ENCODE measurements at places on chromosomes 1 and 21. TPM values are rescaled to one million over a fixed set of nuclear protein-coding genes. Genes with fewer than 3 reads are reported as not detected.

DNA sequence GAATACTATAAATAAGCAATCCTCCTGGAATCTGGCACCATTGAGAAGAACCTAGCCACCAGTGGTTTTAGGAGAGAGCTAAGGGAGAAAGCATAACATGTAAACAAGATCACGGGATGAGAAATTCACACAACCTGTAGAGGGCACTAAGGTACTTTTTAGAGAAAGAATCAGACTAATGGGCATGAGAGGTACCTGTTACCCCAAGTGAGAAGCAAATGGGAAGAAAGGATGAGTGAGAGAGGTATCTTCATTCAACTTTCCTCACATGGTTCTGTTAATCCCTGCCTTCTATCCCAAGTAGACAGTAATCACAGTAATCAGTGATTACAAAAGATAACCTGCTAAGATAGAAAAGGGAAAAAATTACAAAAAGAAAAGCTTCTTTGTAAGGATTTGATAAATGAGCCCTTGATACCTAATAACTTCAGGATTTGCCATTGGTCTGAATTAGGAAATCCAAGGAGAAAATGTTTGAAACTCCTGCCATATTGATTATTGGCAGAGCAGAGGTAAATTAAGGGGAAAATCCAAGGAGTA, 251.1 kb upstream of the ADGRL2 start:
- no peak for DNase-seq

- no peak for DNase-seq
Observed at GRCh38 chr1:74737333-74737732, 4.4 kb downstream of the TYW3 start.

GRCh38 chr21:46297338-46298271, 11.5 kb downstream of the YBEY start:
- DNase-seq = no peak

DNA sequence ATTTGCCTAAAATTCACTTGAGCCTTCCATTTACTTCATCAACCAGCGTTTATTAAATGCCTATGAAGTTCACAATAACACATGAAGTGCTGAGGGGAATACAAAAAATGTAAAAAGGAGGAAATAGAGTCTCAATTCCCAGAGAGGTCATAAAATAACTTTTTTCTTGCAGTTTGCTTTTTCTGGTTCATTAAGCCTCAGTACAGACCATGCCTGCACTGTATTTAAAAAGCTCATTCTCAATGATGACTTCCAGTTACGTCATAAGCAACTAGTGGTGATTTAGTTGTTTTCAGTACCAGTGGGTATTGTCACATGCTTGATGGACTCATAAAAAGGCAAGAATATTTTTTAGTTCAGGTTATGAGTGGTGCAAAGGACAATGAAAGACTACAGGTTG, 160.1 kb upstream of the UBE2U start:
- DNase-seq = no peak

DNA sequence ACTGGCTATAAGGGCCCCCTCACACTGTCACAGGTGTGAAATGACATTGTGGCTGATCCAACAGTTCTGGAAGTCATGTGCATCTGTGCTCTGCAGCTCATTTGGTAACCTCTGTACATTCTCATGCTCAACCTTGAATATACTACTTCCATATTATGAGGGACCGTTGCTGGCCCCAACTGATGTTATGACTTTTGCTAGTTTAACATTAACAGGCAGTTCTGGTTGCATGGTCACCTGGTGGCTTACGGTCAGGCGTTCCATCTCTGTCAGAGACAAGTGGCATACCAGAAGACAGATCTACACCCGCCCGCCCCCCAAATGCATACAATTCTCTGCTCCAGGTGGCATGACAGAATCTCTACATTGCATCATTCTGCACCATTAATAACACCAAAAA, 6.0 kb upstream of the DIP2A start:
- no peak for DNase-seq

DNA sequence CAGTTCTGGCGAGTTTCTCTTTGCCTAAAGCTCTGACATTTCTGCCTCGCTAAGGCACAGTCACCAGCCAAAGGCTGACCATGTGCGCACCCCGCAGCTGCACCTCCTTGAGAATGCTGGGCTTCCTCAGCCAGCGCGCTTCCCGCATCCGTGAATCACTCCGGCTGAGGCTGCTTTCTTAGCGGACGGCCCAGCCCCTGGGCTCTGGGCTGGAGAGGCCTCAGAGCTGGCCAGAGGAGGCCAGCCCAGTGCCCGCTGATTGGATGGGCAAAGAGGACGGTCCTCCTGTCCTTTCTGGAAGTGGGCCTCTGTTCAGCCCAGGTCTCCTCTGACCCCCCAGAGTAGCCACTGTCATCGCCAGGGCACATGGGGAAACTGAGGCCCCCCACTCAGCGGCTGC, 56.1 kb downstream of the PRDM16 start:
- DNase-seq = no peak

DNA sequence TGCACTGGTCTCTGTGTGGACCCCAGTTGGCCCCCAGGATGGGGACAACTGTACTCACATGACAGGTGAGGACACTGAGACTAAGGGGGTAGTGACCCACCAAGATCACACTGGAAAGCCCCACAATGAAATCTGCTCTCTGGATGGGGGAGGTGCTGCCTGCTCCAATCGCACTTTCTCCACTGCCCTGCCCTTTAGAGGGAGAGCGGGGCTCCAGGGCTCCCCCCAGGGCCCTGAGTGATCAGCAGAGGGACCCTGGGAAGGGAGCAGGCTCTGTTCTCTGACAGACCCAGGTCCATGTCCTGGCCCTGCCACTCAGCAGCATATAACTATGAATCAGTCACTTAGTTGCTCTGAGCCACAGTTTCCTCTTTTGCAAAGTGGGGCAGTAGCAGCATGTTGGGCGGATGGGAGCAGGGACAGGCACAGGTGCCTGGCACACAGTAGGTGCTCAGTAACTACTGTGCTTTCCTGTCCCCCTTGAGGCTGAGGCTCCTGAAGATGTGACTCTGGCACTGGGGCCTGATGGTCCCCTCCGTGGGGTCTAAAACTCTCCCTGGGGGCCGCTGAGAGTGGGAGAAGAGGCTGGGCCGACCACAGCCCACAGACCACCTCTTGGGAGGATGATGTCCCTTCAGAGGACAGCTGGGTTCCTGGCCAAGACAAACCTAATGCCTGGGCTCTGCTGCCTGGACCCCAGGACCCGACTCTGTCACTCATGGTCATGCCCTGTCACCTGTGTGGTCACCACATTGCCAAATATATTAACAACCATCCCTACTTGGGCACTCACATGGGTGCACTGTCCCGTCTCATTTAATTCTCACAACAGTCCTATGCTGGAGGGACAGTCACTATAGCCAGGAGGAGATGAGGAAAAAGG, 222.7 kb downstream of the PTPRU start:
- DNase-seq = no peak

DNA sequence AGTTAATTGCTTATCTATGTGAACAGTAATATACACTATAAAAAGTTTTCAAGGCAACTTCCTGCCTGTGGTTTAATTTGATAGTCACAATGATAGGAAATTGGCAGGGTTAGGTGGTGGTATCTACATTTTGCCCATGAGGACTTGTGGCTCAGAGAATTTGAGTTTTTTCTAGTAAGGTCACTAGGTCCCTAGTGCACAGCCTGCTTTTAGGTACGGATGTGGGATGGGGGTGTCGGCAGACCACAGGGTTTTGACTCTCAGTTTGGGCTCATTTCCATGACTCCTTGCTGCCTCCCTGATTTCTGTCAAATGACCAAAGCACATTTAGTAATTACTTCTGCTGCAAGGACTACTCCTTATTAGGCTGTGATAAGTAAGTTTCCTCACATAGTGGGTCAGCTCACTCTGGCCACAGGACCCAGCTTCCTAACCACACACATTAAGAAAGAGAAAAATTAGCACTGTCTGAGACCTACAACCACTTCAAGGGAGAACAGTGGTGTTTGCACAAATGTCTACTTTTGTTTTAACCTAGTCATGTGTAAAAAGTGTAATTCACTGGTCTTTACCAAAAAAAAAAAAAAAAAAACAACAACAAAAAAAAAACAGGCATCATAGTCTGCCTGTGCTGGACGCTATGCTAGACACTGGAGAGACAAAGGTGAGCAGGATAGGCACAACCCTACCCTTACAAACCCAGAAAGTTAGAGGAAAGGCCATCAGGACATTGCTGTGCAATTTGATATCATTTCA, 43.7 kb downstream of the MRPL39 start:
- no peak for DNase-seq

The MAD2L2 gene
- 66.0 TPM for total RNA-seq

The FAM177B gene
- not detected for total RNA-seq

The CDC42SE1 gene
- 792 TPM for total RNA-seq

The RXFP4 gene
- total RNA-seq = not detected

The PRELP gene
- not detected for total RNA-seq

The CFAP107 gene
- total RNA-seq = not detected
